Activated CD4-positive, alpha-beta T cell treated with anti-CD3 and anti-CD28 coated beads, Interleukin-2, amount 10 ng/mL, durations not matched to agents 24 days and 14 days (primary cell): ENCODE measurements at places on chromosomes 4 and X. TPM values are rescaled to one million over a fixed set of nuclear protein-coding genes. Genes with fewer than 3 reads are reported as not detected.

Gene GAGE1
- total RNA-seq, result not detected in 2 replicates

Gene P2RY8
- 19.1 and 19.5 TPM in 2 replicates for total RNA-seq

Gene GLUD2
- total RNA-seq, result 0.68 and 0.95 TPM in 2 replicates

DNA sequence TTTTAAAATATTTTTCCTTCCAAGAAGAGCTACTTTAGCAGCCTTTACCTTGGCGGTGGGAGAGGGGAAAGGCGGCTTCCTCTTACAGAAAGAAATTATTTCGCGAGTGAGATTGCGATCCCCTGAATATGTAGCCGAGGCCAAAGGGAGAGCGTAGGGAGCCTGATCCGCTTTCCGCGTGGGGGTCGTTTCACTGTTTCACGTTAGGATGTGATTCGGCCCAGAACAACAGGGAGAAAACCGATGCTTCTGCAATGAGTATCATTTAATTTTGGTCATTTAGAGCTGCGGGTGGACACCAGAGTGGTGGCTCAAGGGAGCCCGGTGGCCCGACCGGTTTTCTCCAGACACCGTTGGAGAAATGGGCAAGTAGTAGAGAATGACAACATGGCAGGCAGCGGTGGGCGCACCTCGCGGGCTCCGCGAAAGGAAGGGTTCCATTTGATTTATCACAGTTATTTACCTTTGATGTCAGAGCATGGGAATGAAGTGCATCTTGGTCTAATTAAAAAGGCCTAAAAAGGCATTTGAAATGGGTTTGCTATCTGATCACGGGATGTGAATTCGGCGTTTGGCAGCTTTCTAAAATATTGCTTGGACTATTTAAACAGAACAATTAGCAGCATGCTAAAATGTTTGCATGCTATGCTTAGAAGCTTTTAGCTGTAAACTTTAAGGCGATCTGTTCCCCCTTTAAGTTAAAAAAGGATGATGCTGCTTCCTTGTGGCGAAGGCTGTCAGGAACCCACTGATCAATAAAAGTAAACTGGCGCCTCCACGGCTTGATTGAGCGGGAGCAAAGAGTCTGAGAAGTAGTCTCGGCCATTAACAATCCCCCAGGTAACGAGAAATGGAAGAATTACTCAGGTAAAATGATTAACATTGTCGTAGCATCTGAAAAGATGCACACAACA, 2.0 kb upstream of the PCDH19 start:
- peaks cover 4% of the 10 kb centered on the region for H3K36me3 ChIP-seq
- H3K27me3 ChIP-seq, result peaks cover 38% of the 10 kb centered on the region
- no peak overlapping the region for H3K27ac ChIP-seq
- peaks cover 2% of the 10 kb centered on the region for H3K4me1 ChIP-seq
- H3K4me3 ChIP-seq, result no peak overlapping the region

- peaks cover 30% of the 10 kb centered on the region for H3K36me3 ChIP-seq
- no peaks in the 10 kb centered on the region for H3K27me3 ChIP-seq
- DNase-seq, result no peak
- H3K4me3 ChIP-seq, result peak overlapping the region; percentile 2
- peak overlapping the region; percentile 26 for H3K27ac ChIP-seq
- peaks cover 21% of the 10 kb centered on the region for H3K4me1 ChIP-seq
Observed at GRCh38 chr4:87103086-87103485, 117.3 kb downstream of the KLHL8 start.

- no peak overlapping the region for H3K27ac ChIP-seq
- H3K4me3 ChIP-seq, result no peak overlapping the region
- no peak for DNase-seq
- no peaks in the 10 kb centered on the region for H3K4me1 ChIP-seq
Observed at GRCh38 chrX:152074163-152074562, 64.2 kb downstream of the MAGEA10 start.

DNA sequence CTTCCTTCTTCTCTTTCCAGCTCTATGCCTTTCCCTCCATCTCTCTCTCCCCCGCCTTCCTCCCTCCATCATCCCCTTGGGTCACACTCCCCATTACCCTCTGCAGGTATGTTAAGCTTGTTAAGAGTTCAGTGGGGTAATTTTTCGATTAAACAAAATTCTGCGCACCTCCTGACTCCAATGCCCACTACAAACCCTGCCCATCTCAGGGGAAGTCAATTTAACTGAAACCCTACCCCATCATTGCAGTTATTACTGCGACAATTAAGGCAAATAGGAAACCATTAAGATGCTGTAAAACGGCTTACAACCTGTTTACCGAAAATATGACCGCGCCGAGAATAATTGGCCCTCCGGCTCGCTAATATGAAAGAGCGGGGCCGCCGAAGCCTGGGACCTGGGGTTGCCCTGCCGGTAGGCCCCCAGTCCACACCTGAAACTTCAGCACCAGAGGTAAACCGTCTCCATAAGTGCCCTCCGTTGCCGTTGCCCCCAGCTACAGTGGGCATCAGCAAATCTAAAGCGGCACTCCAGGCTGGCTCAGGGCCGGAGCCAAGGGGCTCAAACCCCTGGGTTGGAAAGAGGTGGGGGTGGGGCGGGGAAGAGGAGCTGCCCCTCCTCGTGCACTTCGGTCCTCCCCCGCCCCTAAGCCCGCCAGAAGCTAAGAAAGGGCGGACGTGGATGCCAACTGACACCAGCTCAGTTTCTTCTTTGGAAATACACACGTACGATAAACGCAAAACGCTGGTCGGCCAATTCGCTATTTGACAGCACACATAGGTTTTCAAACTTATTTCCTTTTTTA, 4.8 kb downstream of the ARX start:
- DNase-seq, result no peak
- no peak overlapping the region for H3K4me3 ChIP-seq
- peaks cover 69% of the 10 kb centered on the region for H3K27me3 ChIP-seq
- peaks cover 11% of the 10 kb centered on the region for H3K4me1 ChIP-seq
- H3K36me3 ChIP-seq, result peaks cover 2% of the 10 kb centered on the region

GRCh38 chr4:121321466-121321865, 59.4 kb downstream of the QRFPR start:
- H3K4me3 ChIP-seq, result no peak overlapping the region
- H3K36me3 ChIP-seq, result no peaks in the 10 kb centered on the region
- H3K4me1 ChIP-seq, result no peaks in the 10 kb centered on the region

DNA sequence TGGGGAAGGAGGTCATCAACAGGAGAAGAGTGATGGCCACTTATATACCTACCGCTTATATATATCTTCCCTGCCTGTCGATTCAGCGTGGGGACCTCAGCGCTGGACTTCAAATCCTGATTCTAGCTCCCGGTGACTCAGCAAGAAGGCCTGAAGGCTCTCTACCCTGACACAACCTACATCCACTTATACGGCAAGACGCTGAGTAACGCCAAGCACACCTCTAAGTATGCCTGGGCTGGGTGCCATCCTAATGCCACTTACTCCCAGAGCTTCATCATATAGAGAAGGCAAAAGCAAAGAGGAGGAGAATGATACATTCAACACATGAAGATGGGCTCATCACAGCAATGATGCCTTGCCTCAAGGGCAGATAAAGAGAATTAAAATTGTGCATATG, 198.3 kb downstream of the CHIC2 start:
- H3K4me1 ChIP-seq, result no peaks in the 10 kb centered on the region
- H3K27ac ChIP-seq, result no peak overlapping the region
- H3K27me3 ChIP-seq, result no peaks in the 10 kb centered on the region
- DNase-seq, result no peak

GRCh38 chrX:65463550-65463949, 71.0 kb downstream of the LAS1L start:
- no peaks in the 10 kb centered on the region for H3K27me3 ChIP-seq
- H3K36me3 ChIP-seq, result no peaks in the 10 kb centered on the region
- no peak for DNase-seq
- no peaks in the 10 kb centered on the region for H3K4me1 ChIP-seq

GRCh38 chrX:74449937-74450330, 28.6 kb downstream of the SLC16A2 start:
- H3K27ac ChIP-seq, result no peak overlapping the region
- peaks cover 4% of the 10 kb centered on the region for H3K4me1 ChIP-seq
- DNase-seq, result no peak
- H3K36me3 ChIP-seq, result no peaks in the 10 kb centered on the region
- H3K4me3 ChIP-seq, result no peak overlapping the region

DNA sequence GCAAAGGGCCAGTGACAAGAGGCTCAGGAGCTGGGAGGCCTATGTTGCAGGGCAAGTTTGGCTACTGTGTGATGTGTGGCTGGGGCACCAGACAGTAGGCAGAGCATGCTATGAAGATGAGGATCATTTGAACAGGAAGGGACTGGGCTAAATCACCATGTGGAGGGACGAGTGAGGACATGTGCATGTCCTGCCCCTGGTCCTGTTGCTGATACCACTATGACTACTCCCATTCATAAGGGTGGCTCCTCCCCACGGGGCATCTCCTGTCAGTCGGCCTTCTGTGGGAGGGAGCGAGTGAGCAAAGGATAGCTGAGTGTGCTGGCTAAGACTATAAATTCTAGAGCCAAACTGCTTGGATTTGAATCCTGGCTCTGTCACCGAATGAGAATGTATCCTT, 139.2 kb downstream of the TMEM164 start:
- no peak overlapping the region for H3K4me3 ChIP-seq
- H3K27ac ChIP-seq, result no peak overlapping the region
- no peaks in the 10 kb centered on the region for H3K36me3 ChIP-seq
- no peaks in the 10 kb centered on the region for H3K27me3 ChIP-seq
- no peak for DNase-seq

GRCh38 chr4:140095694-140096482, 58.1 kb downstream of the MAML3 start:
- DNase-seq, result peak; percentile 88
- H3K36me3 ChIP-seq, result no peaks in the 10 kb centered on the region
- H3K27ac ChIP-seq, result peak overlapping the region; percentile 94
- peaks cover 4% of the 10 kb centered on the region for H3K27me3 ChIP-seq
- peaks cover 72% of the 10 kb centered on the region for H3K4me1 ChIP-seq

DNA sequence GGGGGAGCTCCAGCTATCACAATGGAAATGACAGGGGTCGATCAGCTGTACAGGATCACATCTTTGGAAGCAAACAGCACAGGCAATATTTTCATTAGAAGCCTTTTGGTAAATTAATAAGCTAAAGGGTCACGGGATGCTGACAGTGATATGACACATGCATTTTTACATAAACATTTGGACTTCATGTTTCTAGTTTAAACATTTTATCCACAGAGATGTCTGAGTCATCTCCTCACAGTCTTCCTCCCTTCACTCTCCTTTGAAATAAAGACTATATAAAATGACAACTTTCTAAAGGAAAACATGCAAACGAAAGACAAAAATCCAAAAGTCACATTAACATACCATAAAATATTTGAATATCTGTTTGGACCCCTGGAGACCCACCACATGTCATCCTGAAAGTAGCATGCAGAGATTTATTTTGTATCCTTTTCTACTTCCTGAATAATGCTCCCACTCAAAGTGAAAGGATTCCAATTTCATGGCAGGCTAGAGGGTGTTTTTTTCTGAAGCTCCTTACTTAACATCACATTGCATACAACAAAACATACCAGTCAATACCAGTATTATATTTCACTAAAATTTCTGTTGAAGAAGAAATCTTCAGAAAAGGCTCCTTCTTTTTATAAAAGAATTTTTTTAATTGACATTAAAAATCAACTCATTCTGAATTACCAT, 200.1 kb upstream of the PPARGC1A start:
- no peak overlapping the region for H3K27ac ChIP-seq
- no peaks in the 10 kb centered on the region for H3K4me1 ChIP-seq
- H3K36me3 ChIP-seq, result no peaks in the 10 kb centered on the region

- H3K27ac ChIP-seq, result no peak overlapping the region
- H3K36me3 ChIP-seq, result peaks cover 64% of the 10 kb centered on the region
- H3K27me3 ChIP-seq, result no peaks in the 10 kb centered on the region
- no peak overlapping the region for H3K4me3 ChIP-seq
- no peaks in the 10 kb centered on the region for H3K4me1 ChIP-seq
Observed at GRCh38 chr4:182893047-182893446, 24.1 kb downstream of the DCTD start.

DNA sequence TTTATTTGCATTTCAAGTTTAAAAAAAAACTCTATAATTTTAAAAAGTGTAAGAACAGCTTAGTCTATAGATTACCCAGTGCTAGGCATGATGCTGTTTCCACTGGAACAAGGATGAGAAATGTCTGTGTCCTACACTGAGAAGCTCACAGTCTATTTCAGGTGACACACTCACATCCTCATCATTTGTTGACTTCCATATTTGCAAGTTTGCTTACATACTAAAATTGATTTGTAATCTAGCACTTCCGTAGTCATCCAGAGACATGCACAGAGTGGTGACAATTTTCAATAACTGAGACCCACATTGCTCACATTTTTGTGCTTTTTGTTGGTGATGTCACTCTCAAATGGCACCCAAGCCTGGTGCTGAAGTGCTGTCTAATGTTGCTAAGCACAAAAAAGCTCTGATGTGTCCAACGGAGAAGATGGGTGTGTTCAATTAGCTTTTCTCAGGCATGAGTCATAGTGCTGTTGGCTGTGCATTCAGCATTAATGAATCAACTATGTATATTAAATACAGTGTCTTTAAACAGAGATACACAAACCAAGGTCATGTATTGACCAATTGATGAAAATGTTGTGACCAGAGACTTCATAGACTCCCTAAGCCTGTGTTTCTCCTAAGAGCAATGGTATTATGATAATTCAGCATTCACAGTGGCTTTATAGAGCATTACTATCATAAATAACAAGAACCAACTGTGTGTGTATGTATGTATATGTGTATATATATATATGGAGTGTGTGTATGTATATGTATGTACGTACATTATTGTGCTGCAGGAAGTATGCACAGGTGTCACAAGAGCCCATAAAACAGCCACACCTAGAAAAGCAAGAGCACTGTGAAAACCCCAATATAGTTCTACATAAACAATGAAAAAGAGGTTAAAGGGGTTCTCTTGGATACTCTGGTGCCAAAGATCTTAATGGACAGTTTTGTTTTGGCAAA, 31.2 kb upstream of the VCX3B start:
- H3K4me3 ChIP-seq, result no peak overlapping the region
- H3K27ac ChIP-seq, result no peak overlapping the region

- H3K27ac ChIP-seq, result no peak overlapping the region
- H3K36me3 ChIP-seq, result no peaks in the 10 kb centered on the region
- H3K27me3 ChIP-seq, result no peaks in the 10 kb centered on the region
- no peak for DNase-seq
Observed at GRCh38 chrX:109384699-109385098, 97.2 kb downstream of the GUCY2F start.

DNA sequence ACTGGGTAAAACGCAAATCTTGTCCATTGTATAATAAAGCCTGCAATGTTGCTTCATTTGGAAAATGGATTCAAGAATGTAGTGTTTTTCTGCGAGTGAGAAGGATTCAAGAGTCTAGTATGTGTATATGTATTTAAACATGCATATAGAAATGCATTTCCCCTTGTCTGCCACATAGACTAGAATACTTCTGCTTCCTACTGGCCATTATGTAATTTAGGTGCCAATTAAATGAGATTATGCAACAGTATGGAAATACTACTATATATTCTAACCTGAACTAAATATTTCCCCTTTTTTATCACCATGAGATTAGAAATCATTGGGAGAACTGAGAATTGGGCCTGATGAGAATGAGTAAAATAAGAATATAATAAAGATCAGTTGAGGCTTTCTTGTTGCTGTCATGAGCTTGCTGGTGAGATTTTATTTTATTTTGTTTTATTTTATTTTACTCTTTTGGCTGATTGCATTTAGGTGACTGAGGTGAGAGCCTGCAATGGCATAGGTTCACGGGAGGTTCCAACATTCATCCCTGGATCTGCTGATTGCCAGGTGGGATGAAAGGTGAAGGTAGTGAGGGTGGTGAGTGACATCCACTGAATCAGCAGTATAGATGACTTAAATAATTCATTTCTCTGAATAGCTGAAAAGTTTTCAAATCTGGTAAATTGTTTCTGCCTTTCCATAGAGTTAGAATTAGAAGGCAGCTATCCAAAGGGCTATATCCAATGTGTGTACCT, 95.6 kb upstream of the SLC4A4 start:
- H3K4me1 ChIP-seq, result no peaks in the 10 kb centered on the region
- H3K27me3 ChIP-seq, result peaks cover 2% of the 10 kb centered on the region
- no peak overlapping the region for H3K4me3 ChIP-seq
- no peak overlapping the region for H3K27ac ChIP-seq
